ENCODE measurements at places on chromosomes 7 and 10.
A peak's percentile ranks its signal among the peaks of the same experiment; 100 is the strongest.

- no peak for DNase-seq
Observed at GRCh38 chr10:87658321-87658795, 1.3 kb upstream of the PAPSS2 start.

DNA sequence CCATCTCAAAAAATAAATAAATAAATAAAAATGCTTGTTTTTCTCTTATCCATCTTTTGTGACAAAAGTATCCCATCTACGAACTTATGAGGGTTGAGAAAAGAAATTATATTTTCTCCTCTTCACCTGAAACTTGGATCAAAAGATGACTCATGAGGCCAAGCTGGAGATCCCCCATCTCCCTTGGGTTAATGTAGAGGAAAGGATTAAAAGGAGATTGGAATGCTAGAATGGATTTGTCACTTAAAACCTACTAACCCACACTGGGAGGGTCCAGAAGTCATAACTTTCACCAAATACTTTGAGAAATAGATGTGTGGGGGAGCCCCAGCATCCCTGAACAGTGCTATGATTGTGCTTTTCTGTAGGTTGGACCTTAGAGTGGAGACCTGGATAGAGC lies 46.3 kb upstream of the PIK3CG start:
- DNase-seq = no peak

GRCh38 chr7:6530626-6531491 lies 20.4 kb downstream of the GRID2IP start:
- peak; percentile 12 for DNase-seq

GRCh38 chr10:125096371-125096770 lies 64.0 kb downstream of the CTBP2 start:
- DNase-seq = no peak

DNA sequence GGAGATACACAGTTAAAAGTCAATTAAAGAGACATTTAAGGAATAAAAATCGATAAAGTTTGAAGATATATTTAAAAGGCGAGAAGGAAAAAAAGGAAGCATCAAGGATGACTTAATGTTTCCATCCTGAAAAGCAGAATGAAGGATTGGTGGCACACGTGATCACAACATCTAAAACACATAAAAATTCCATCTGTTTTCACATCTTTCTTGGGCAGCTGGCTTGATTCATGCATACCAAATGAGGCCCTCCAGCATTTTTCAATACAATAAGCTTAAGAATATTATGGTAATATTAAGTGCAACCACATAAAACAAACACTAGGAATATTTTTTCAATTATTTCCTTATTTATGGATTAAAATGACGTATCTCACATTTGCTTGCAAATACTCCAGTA lies 112.6 kb downstream of the TPK1 start:
- DNase-seq = no peak

DNA sequence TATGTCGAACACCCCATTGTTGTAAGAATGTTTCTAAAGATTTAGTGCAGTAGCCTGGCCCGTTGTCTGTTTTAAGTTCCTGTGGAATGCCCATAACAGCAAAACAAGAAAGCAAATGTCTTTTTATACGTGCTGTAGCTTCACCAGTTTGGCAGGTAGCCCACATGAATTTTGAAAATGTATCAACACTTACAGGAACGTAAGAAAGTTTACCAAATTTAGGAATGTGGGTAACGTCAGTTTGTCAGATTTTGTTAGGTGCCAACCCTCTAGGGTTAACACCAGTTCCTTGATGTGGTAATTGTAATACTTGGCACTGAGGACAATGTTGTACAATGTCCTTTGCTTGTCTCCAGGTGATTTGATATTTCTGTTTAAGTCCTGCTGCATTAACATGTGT lies 3.2 kb upstream of the GIMAP4 start:
- no peak for DNase-seq

GRCh38 chr7:130733931-130734814 lies at the start of gene KLF14:
KLF14 (minus strand) TSS chr7:130734207; CDS start chr7:130734033, 174 bp downstream.
- DNase-seq = peak; percentile 9

- DNase-seq = no peak
Observed at GRCh38 chr10:31602541-31603234, 283.7 kb downstream of the ZEB1 start.

DNA sequence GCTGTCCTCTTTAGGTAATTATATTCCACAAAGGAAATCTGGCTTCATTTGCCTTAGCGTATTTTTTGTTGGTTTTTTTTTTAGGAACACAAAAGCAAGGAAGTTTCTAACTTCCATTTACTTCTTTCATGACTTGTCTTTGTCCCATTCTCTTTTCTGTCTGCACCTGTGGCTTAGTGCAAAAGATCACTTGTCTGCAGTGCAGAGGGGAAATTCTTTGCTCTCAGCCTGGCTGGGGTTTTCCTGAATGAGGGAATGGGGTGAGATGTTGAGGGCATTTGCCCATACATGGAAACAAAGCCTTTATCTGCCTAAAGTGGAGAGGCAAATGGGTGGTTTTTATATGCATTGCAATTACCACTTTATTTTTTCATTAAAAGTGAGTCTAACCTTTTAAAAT lies 361.1 kb upstream of the IGFBP3 start:
- DNase-seq = no peak

- DNase-seq = no peak
Observed at GRCh38 chr10:116848032-116848943, 1.0 kb upstream of the ENO4 start.

DNA sequence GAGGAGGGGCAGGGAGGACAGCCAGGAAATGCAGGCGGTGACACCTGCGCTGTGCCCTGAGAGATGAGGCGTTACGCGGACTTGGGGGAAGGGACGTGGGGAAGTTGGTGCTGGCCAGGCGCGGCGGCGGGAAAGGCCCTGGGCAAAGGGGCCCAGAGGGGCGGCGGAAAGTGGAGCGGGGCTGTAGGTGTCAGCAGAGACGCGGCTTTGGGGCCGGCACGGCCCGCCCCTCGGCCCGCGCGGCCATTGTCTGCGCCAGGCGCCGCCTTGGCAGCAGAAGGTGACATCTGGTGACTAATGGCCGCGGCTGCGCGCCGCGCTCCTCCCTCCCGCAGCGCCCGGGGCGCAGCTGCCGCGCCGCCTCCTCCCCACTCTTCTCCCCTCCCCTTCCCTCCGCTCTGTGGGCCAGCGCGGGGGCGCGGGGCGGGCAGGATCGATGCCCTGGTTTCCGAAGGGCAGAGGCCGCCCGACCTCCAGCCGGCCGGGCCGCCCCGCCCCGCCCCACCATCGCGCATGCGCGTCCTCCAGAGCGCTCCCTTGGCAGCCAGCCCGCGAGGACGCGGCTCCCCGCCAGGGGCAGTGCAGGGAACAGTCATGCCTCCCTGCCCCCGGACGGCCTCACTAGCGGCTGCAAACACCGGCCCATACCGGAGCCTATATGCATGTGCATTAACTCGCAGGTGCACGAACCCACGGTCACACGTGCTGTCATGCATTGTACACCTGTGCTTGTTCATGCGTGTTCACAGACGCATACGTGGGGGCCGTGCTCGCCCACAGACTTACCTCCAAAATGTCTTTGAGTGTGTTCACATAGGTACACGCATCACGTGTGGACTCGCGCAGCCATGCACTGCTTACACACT lies 269.6 kb downstream of the RPS24 start:
- DNase-seq = peak; percentile 90

DNA sequence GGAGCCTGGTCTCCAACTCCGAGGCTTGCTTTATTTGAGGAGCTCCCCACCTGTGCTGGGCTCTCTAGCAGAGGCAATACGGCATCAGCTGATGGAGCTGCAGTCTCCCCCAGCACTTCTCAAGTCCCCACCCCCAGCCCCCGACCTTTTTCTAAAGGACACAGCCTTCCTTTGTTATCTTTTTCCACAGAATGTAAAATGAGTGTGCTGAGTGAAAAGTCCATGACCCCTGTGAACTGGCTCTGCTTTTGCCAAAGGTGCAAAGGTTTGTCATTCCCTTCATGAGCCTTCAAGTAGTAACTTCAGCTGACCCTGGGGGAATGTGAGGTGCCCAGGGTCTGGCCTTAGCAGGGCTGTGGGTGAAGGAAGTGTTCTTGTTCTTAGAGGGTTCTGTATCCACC lies 25.5 kb downstream of the LRRC4 start:
- DNase-seq = no peak

GRCh38 chr10:130769146-130770017 lies 542.1 kb downstream of the TCERG1L start:
- no peak for DNase-seq
